Astrocyte of the spinal cord (primary cell): ENCODE measurements at places on chromosomes 12 and 14.
A peak's percentile ranks its signal among the peaks of the same experiment; 100 is the strongest.

- peak; percentile 12 for DNase-seq
Observed at GRCh38 chr12:100956311-100956852, 161.8 kb downstream of the ANO4 start.

GRCh38 chr12:26872625-26873024, 39.6 kb upstream of the ITPR2 start:
- DNase-seq = no peak

- no peak for DNase-seq
Observed at GRCh38 chr14:60277605-60278190, 28.7 kb downstream of the PPM1A start.

GRCh38 chr14:90857866-90858265, 41.6 kb upstream of the TTC7B start:
- no peak for DNase-seq

- DNase-seq = no peak
Observed at GRCh38 chr12:80264891-80265290, 165.6 kb downstream of the OTOGL start.

GRCh38 chr14:102508774-102509745, 516 bp downstream of the ANKRD9 start:
- DNase-seq = peak; percentile 22

GRCh38 chr12:66092559-66093269, 37.8 kb downstream of the LLPH start:
- peak; percentile 10 for DNase-seq

GRCh38 chr14:21227150-21227549, 42.1 kb downstream of the HNRNPC start:
- no peak for DNase-seq

GRCh38 chr14:103273145-103273744, 60.8 kb upstream of the EIF5 start:
- DNase-seq = no peak

DNA sequence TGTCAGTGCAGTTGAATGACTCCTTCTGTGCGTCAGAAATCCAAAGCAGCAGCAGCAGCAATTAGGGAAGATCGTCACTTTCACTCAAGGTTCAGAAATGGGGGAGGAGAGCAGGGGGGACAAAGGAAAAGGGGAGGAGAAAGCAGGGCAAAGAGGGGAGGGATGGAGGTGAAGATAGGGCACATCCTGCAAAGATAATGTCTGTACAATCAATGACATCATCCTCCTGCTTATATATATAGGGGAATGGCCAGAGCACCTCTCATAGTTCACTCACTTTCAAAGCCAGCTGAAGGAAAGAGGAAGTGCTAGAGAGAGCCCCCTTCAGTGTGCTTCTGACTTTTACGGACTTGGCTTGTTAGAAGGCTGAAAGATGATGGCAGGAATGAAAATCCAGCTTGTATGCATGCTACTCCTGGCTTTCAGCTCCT, at the start of gene NTS:
NTS (plus strand) TSS at position 265 of the 431 bp plus-strand sequence; CDS start at position 374, 109 bp downstream.
- DNase-seq = no peak

DNA sequence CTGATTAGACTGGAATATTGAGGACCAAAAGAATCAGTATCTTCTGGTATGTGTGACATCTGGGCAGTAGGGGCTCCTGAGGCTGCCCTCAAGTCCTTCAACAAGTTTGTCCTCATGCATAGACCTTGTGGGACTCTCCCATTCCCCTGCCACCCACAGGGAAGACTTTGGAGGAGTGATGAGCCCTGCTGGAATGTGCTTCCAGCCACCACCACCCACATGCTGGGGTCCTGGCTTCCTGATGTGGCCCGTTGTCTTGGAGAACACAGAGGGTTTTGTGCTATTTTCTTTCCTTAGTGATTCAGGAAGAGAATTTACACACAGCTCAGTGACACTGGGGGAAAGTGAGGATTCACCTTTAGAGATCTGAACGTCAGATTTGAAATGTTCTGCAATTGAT, 29.2 kb upstream of the SEL1L start:
- no peak for DNase-seq

- peak; percentile 56 for DNase-seq
Observed at GRCh38 chr12:15752785-15753184, 36.4 kb downstream of the EPS8 start.

GRCh38 chr14:23347406-23348296, 5.0 kb downstream of the SLC22A17 start:
- DNase-seq = no peak

DNA sequence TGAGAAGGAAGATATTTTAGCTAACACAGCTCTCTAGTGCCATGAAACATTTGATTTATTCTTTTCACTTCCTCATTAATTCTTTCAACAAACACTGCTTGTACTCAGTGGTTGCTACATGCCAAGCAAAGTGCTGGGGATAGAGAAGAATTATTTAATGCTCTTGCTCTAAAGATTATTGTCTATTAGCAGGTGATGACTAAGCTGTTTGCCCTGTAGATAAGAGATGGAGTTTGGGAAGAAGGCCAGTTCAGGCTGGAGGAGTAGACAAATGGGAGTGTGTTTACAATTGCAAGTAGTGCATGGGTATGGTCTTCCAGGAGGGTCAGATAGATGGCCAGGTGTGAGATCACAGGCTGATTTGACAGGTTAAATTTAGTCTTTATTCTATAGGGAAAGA, 99.8 kb upstream of the SEL1L start:
- no peak for DNase-seq

- no peak for DNase-seq
Observed at GRCh38 chr14:52876806-52877205, 74.0 kb downstream of the FERMT2 start.

- no peak for DNase-seq
Observed at GRCh38 chr12:51470116-51470515, 45.5 kb downstream of the SLC4A8 start.

GRCh38 chr12:48866052-48866711, 512 bp upstream of the RND1 start:
- no peak for DNase-seq

DNA sequence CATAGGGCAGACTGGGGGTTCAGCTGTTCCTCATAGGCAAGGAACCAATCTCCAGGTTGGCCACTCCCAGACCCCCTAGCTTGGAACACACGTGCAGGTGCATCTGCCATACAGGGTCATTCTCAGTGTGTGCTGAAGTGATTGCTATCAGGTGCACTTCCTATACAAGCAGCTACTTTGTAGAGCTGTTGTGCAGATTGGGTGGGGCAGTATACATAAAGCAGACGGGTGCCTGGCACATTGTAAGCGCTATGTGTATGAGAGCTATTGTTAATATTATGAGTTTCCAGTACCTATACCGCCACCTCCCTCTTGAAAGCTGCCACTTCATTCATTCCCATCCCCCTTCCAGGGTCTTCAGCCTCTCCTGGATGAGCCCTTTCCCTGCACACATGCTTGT, 17.3 kb downstream of the IRF2BPL start:
- DNase-seq = no peak

DNA sequence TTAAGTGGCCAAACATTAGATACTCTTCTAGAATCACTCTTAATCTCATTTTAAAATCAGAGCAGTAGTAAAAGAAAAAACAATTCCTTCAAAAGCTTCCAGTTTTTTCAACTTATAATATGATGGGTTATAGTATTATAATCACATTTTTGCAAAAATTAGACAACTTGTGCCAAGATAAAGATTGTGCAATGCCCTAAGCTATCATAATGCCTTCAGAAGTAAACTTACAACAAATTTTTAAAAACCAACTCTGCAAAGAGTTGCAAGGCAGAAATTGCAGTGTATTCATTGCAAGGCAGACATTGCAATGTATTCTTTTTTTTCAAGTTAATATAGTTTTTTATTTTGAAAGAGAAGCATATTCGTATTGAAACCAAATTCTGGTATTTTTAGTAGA, 47.2 kb upstream of the KITLG start:
- no peak for DNase-seq

- DNase-seq = no peak
Observed at GRCh38 chr14:68527329-68527851, 265.5 kb downstream of the ZFP36L1 start.

GRCh38 chr12:70928071-70928470, 7.5 kb upstream of the PTPRR start:
- DNase-seq = no peak

DNA sequence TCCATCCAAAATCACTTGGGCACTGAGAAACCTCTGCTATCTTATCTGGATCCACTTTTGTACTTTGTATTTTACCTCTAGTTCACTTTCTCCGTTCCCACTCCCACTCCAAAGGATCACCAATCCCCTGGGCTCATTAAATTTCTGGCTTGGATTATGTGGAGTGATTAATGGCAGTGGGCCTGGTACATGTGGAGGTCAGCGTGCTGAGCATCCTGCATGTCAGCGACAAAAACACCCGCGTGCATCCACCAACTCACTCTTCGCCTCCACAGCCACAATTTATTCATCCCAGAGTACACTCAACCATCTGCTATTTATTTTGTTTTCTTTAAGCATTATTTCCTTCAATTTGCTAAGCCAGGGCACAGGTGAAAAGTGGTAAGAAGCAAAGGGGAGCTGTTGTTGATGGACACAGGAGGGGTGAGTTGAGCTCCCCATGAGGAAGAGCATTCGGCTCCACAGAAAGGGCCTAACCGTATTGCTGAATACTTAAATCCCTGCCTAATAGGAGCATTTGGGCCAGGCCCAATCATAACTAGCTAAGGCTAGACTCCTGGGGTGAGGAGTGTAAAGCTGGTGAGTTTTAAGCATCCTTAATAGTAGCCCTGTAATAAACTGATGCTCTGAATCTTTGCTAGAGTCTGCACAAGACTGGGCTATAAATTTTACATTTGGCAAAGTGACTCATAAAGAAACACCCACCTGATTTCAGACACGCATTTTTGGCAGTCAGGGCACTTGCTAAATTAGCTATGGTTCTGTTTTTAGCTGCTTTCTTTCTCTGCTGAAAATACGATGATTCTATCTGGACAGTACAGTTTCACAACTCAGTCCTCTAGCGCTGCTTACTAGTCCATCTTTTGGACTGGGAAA, 137.8 kb downstream of the SLC25A21 start:
- peak; percentile 86 for DNase-seq

DNA sequence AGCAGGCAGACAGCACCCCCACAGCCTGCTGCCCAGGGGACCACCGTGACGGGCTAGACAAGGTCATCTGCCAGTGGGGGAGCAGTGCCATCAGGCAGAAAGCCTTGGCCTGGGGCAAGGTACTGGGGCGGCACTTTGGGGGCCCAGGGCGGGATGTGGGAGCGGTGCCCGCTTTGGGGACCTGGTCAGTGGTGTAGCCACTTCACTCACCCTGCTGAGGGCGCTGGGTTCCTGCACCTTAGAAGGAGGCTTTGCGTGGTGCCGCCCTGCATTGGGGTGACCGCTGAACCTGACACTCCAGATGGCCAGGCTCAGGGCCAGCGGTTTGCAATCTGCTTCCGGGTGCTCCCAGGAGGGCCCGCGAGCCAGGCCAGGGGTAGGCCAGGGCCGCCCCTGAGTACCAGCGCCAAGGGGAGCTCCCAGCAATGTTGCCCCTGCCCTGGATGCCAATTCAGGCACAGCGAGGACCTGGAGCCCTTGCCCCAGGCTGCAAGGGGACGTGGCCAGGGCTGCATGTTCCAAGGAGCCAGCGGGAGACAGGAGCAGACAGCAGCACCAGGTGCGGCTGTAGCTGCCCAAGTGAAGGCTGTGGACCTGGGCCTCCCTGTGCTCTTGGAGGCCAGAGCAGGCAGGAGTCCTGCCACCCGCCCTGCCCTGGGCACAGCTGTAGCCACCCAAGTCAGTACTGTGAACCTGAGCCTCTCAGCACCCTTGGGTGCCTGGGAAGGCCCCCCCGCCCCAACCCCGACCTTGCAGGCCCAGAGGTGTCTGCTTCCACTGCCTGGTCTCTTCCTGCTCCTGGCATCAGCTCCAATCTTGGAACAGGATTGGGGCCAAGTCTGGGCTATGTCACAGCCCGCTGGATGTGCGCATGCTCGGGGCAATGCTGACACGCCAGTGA, 550.7 kb downstream of the SLC6A15 start:
- DNase-seq = no peak

DNA sequence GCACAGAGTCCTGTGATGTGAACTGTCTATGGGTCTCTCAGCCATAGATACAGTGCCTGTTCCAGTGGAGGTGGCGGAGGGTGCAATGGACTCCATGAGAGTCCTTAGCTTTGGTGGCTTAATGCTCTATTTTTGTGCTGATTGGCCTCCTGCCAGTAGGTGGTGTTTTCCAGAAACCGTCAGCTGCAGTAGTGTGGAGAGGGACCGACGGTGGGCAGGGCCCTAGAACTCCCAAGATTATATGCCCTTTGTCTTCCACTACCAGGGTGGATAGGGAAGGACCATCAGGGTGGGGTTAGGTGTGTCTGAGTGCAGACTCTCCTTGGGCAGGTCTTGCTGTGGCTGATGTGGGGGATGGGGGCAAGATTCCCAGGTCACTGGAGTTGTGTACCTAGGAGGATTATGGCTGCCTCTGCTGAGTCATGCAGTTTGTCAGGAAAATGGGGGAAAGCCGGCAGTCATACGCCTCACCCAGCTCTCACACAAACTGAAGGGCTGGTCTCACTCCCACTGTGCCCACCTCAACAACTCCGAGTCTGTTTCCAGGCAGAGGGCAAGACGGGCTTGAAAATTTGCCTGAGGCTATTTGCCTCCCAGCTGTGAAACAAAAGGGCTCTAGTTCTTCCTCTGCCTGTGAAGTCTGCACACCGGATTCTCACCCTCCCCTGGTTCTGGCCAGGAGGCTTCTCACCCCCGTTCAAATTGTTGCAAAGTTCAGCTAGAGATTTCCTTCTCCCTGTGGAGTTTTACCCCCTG, 24.9 kb upstream of the ZDHHC17 start:
- DNase-seq = no peak

GRCh38 chr12:107782067-107782466, 7.6 kb downstream of the ASCL4 start:
- DNase-seq = no peak

GRCh38 chr14:35875296-35875695, 49.2 kb downstream of the BRMS1L start:
- DNase-seq = no peak

DNA sequence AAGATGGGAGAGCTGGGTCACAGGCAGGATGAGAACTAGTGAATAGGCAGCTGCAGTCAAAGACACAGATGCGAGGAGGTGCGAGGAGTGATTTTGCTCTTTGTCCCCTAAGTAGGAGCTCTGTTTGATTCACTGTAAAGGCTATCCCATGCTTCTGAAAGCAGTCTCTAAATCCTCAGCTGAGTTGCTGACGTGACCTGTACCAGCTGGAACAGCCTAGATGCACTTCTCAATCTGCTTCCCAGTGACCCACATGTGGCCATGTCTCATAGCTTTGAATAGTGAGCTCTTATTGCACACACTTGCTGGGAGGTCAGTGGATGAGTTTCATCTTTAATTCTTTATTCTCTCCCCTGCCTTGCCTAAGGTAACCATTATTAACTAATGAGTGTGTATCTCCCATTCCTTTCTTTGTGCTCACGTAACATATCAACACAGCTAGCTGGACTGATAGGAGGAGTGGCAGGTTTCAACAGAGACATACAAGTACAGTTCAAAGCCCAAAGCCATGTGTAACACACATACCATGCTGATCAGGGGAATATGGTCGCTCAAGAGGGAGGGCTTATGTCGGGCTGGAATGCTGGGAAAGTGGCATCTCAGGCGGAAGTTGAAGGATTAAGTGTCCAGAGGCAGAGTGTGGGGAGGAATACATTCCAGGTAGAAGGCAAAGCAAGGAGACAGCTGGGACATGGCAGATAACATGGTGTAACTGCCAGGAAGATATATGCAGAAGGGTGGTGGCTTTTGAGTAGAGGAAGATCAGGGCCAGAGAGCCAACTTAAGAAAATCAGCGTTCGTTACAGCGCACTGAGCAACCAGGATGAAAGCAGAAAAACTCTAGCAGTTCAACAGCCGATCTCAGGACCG, 15.4 kb upstream of the YY1 start:
- no peak for DNase-seq

- DNase-seq = no peak
Observed at GRCh38 chr14:59869381-59870255, 958 bp downstream of the RTN1 start.

- DNase-seq = no peak
Observed at GRCh38 chr14:81233615-81234014, 12.9 kb upstream of the GTF2A1 start.
